ENCODE measurements at places on chromosomes 11 and 22.

GRCh38 chr11:46181387-46181786 lies 60.1 kb upstream of the PHF21A start:
- no peak for DNase-seq

DNA sequence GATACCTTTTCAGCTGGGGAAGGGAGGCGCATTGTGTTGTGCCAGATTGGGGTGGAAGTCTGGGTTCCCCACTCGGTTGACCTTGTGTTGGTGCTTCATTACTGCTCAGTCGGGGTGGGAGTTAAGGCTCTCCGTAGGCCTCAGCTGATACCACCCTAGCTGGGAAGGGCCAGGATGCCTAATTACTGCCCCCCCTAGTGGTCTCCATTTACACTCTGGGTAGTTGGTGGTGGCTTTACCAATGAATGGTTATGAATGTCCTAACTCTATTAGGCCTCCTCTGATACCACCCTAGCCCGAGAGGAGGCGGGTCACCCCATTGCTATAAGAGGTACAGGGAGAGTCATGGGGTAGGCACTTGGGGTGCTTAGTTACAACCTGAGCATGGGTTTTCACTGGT lies 27.5 kb upstream of the HIKESHI start:
- DNase-seq: no peak

GRCh38 chr22:37062702-37063381 lies 11.3 kb downstream of the KCTD17 start:
- DNase-seq: no peak

- DNase-seq: peak; percentile 67
Measured at GRCh38 chr11:12284316-12285050, 92.9 kb upstream of the PARVA start.

- no peak for DNase-seq
Measured at GRCh38 chr22:41995211-41995610, 3.4 kb upstream of the WBP2NL start.

- no peak for DNase-seq
Measured at GRCh38 chr11:79439886-79440570, 802 bp downstream of the TENM4 start.

DNA sequence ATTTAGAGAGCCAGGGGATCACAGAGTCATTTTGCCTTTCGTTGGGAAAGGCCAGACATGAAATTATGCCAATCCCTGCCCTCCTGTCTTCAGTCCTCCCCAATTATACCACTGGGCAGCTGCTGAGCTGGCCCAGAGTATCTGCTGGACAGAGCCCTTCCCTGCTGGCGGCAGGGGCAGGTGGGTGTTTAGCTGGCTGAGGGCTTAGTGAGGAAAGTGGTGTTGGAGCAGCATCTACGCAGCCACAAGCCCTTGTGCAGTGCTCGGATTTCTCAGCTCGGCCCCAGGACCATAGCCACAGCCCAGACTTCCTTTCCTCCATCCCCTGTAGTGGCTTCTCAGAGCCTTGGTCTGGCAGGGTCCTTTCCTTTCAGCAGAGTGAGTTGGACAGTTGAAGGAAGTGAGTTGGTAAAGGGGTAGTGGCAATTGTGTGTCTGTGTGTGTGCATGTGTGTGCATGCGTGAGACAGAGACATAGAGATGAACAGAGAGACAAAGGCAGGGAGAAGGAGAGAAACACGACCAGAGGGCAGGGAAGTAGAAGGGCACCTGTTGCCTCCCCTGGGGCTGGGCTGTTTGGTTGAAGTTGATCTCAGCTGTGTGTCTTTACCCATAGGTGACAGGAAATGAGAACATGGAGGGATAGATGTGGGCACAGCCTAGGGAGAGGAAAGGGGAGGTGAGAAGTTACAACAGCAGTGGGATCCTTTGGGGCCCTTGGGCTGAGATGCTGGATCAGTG lies 66.2 kb downstream of the GRIK4 start:
- DNase-seq: no peak

Data from foreskin fibroblast (primary cell).